Kidney (tissue), 22 donors: ENCODE measurements at places on chromosomes 6 and 20. TPM values are rescaled to one million over a fixed set of nuclear protein-coding genes. Genes with fewer than 3 reads are reported as not detected.
A peak's percentile ranks its signal among the peaks of the same experiment; 100 is the strongest.

The APOM gene
- total RNA-seq, result 4.6 TPM

The RNGTT gene
- 13.8 TPM for total RNA-seq

- DNase-seq, result no peak
Measured at GRCh38 chr20:46160661-46161060, 42.5 kb downstream of the CD40 start.

The TRPC4AP gene
- total RNA-seq, result 51.2 TPM

DNA sequence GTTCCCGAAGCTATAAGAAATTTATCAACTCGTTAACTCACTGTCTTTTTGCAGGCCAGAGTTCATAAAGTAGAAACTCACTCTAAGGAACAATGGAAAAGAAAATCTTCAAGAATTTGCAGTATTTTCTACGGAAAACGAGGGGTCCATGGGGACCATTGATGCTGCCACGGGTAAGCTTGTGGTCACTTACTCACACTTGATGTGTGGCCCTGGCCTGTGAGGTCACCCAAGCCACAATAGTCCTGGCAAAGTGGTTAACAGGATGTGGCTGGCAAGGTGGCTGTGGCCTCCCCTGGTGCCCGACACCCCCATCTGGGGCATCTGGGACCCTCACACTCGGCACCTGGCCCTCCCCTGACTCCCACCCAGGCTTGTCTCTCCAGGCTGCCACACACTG is 123.4 kb downstream of the C6orf118 start:
- DNase-seq, result no peak

- peak; percentile 13 for DNase-seq
Measured at GRCh38 chr6:51339728-51340127, 521.1 kb downstream of the TFAP2B start.

DNA sequence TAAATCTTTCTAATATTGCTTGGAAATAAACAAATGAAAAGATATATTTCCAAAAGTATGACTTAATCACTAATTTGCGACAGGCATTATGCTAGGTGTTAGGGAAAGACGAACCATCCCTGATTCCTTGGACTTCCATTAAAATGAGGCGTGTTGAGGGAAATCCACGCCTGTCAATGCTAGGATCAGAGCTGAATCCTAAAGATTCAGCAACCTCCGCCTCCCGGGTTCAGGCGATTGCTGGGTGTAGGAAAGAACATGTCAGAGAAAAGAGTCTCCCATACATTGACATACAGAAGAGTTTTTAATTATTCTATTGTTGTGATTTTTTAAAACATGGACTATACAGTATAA is 16.8 kb upstream of the PRSS16 start:
- DNase-seq, result no peak

DNA sequence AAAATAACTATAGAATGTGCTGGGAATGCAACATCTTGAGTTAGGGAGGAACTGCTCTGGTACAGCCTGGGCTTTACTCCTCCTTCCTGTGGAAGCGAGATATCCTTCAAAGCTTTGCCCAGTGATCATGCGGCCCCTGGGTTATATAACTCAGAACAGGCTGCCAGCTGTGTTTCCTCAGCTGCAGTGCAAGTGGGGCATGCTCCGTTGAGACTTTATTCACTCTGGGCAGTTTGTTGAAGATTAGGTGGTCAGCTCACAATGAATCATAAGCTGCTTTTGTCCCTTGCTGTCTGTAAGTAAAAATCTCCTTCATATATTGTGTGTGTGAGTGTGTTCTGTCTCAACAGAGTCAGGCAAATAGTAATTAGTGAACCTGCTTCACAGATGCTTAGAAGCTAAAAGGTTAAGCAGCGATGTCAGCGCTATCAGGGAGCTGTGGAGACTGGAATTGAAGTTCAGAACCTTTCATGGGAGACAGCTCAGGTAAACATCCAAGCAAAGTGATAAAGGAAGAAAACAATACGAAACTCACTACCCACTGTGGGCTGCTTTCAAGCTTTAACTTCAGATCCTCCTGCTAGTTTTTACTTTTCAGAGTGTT is 688.4 kb downstream of the HTR1B start:
- DNase-seq, result no peak

GRCh38 chr6:149027484-149027883 is 280.7 kb downstream of the UST start:
- no peak for DNase-seq

- DNase-seq, result no peak
Measured at GRCh38 chr6:10138917-10139316, 276.0 kb downstream of the TFAP2A start.

DNA sequence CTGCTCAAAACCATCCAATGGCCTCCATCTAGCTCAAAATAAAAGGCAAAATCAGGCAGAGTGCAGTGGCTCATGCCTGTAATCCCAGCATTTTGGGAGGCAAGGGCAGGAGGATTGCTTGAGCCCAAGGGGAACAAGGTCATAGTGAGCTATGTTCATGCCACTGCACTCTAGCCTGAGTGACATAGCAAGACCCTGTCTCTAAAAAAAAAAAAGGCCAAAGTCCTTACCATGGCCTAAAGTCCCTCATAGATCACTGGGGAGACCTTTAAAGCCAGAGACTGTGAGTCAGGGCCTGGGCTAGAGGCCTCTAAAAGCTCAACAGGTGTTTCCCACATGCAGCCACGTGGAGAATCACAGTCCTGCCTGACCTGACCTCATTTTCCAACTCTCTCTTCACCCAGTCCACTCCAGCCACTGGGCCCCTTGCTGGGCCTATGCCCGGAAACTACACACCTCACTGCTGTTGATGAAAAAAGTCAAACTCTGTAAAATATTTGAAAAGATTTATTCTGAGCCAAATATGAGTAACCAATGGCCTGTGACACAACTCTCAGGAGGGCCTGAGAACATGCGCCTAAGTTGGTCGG is 28.2 kb upstream of the TAB2 start:
- DNase-seq, result no peak

- no peak for DNase-seq
Measured at GRCh38 chr6:28160233-28160632, 18.6 kb downstream of the ZKSCAN8 start.

GRCh38 chr20:44615876-44616603 is 33.7 kb downstream of the PKIG start:
- DNase-seq, result no peak

GRCh38 chr6:57423468-57423867 is 106.0 kb downstream of the PRIM2 start:
- DNase-seq, result peak; percentile 30

GRCh38 chr20:45221076-45221475 is at the start of gene SEMG2:
Gene SEMG2, plus strand, starts transcription at chr20:45221373. Its CDS starts 17 bp downstream, at chr20:45221390.
- DNase-seq, result no peak

The IRF4 gene
- total RNA-seq, result 23.7 TPM

The PACSIN1 gene
- total RNA-seq, result 1.7 TPM

DNA sequence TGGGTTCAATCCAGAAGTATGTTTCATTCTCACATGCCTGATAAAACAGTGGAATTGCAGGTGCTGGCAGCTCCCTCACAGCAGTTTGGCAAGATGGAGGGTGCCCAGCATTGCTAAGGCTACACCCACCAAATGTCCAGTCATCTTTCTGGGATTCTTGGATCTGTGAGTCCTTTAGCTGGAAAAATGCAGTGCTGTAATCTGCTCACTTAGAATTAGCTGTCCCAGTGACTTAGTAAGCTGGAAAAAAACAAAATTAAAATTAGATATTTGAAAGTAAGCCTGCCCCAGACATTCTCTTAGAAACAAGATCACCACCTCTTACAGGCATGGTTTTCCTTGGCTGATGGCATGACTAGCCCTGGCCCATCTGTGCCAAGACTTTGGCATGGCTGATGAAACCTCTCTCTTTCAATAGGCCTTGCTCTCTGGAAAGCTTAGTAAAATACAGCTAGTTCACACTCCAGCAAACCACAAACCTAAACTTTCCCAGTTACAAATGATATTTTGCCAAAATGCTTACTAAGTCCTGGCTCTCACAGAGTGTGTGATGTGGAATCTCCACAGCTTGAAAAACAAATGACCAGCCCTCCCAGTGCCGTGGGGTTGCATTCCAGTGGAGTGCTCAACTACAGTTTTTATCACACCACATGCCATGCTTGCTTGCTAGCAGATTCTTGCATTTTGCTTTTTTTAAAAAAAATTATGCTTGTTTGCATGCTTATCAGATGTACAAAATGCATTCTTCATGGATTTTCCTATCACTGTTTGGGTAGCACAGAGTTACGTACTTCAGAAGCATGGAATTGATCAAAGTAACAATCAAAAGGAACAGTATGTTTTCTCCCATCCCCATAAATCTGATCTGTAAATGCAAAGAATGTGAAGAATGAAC is 261.5 kb downstream of the EYA4 start:
- peak; percentile 43 for DNase-seq

The KCNQ5 gene
- 0.50 TPM for total RNA-seq

The GNMT gene
- 0.54 TPM for total RNA-seq

The CST4 gene
- total RNA-seq, result not detected

The SMLR1 gene
- total RNA-seq, result 0.16 TPM

DNA sequence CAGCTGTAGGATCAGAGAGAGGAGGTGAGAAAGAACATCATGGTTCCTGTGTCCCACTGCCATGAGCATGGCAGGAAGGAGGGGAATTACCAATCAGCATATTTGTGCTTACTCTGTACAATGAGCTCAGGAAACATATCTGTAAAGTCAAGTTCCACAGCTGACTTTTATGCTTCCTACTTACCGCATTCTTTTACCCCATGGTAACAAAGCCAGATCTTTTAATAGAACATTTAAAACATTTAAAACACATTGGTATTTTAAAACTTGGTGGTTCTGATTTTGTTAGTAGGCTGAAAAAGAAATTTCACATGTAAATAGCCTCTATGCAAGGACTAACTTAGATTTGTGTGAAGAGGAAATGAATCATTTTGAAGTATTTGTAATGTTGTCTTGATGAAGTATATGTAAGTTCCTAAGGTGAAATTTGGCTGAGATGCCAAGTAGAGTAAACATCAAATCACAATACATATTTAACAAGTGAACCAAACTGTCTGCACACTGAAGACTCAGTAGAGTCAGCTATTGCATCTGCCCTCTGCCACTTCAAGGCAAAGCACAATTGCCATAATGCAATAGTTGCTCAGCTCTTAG is 114.7 kb downstream of the GJA10 start:
- DNase-seq, result no peak

GRCh38 chr20:37233548-37234253 is 27.9 kb downstream of the GHRH start:
- no peak for DNase-seq

The CLIC5 gene
- 7.4 TPM for total RNA-seq

DNA sequence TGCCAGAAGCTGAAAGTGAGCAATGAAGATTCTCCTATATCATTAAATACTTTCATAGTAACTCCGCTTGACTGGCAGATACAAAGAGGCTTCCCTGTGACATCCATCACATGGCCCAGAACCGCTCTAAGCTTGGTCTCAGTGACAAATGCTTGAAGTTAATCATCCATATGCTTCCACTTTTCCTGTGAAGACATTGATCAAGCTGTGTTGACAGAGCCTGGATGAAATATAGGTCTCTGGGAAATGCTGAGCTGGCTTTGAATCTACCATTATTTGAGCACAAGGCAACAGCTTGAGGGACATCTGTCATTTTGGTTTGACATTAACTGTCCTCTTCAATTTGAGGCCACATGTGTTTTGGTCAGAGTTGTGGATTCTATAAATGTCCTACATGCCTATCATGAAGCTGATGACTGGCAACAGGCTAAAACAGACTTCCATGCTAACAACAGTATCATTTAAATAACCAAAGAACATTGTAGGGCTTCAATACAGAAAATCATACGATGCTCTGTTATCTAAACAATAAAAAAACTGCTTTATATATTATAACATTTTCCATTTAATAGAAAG is 402.2 kb upstream of the IRAK1BP1 start:
- DNase-seq, result no peak

GRCh38 chr20:33211817-33212424 is 5.2 kb upstream of the BPIFA3 start:
- peak; percentile 70 for DNase-seq

DNA sequence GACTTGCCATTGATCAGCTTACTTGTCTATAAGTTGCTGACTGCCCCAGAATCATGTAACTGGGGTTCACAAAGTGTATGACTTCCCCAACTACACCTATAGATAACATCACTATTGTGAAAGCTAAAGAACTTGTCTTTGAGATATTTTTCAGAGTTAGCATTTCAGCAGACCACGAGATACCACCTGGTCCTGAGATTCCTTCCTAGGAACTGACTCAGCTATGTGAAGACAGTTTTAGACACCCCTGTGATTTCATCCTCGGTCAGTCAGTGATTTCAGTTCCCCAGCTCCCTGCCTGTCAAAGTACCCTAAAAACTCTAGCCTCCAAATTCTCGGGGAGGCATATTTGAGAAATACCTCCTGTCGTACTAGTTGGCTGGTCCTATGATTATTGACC is 62.4 kb downstream of the TXNDC5 start:
- DNase-seq, result no peak

The DPPA5 gene
- not detected for total RNA-seq

The UBE2C gene
- total RNA-seq, result 2.4 TPM

The LY86 gene
- total RNA-seq, result 6.1 TPM

DNA sequence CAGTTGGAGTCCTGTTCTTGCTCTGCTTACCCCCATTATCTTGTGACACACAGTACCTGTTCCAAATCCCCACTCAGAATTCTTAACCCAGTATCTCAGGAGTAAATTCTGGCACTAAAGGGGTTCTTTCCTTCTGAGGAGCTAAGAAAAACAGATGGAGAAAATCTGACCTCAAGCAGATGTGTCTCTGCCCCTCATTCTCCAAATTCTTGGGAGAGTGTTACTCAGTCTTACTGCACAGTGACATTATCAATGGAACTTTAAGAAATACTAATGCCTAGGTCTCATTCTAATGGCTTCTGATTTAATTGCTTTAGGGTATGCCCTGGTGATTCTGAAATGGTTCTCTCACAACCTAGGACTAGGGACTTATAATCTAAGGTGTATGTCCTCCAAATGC is 40.6 kb upstream of the PTPRK start:
- DNase-seq, result no peak

The FAM8A1 gene
- 20.7 TPM for total RNA-seq

The TGM2 gene
- total RNA-seq, result 611 TPM

DNA sequence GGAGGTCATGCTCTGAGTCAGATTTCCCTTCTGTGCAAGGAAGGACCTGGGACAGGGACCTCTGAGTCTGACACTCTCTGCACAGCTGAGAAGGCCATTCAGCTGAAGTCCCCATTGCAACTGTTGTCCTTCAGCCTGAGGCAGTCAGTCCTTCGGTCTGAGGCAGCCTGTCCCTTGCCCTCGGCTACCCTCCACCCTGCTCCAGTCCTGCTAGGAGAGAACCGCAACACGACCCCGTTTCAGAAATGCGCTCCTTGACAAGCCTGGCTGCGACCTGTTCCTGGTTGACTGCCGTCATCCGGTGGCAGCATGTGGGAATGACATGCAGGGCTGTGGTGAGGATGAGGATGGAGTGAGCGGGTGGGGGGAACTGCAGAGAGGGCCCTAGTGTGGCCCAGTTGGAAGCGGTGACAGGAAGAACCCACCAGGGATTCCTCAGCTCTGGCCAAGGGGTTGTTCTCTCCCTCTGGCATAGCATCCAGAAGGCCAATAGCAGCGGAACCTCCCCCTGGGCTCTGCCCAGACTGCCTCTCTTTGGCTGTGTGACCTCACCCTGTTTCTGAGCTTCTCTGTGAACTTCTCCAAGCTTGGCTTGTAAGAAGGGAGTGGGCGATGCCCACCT is 40.3 kb upstream of the ANGPT4 start:
- peak; percentile 83 for DNase-seq

The TNF gene
- 5.4 TPM for total RNA-seq

- no peak for DNase-seq
Measured at GRCh38 chr20:40176098-40176841, 512.8 kb downstream of the MAFB start.
